ENCODE measurements at places on chromosomes 3 and 15.

DNA sequence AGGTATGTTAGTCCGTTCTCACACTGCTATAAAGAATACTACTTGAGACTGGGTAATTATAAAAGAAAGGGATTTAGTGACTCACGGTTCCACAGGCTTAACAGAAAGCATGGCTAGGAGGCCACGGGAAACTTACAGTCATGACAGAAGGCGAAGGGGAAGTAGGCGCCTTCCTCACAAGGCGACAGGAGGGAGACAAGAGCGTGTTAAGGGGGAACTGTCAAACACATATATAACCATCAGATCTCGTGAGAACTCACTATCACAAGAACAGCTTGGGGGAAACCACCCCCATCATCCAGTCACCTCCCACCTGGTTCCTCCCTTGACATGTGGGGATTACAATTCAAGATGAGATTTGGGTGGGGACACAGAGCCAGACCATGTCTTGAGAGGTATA, 30.4 kb downstream of the SPRED1 start:
- no peak for DNase-seq

- DNase-seq, result no peak
Measured at GRCh38 chr15:58179741-58180381, 41.7 kb downstream of the AQP9 start.

- DNase-seq, result no peak
Measured at GRCh38 chr15:41847981-41848380, 9.3 kb downstream of the PLA2G4B start.

DNA sequence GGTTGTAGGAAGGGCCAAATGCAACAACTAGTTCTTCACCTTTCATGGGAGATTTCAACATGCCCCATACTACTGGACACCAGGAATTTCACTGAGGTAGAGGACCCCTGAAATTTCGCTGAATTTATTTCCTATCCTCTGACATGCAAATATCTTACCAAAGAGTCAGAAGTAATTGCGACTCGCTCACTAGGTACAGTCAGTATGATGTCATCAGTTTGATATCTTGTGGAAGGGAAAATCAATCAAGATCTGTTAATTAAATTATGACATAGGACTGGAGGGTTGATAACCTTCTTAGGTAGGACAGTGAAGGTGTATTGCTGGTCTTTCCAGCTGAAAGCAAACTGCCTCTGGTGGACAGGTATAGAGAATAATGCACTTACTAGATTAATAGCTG, 74.9 kb upstream of the TNIK start:
- no peak for DNase-seq

DNA sequence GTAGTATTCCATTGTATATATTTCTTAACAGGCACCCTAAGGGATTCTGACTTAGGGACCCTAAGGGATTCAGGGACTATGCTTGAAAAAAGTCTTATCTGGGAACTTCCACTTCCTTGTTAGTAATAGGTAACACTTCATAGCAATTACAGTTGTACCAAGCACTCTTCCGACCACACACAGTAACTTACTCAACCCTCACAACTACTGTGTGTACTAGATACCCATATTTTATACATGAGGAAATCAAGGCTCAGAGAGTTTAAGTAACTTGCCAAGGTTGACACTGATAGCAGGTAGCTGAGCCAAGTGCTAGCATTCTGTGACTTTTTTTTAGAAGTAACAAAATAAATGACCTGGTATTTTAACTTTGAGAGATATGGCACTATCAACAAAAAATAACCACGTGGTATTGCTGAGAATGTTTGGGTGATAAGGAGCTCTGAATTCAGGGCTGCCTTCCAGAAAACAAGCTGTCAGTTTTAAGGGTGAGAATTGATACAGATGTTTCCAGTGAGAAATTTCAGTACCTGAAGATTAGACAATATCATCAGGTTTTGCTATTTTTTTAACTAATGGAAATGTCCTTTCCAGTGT, 210.3 kb upstream of the SUCLG2 start:
- DNase-seq, result no peak

DNA sequence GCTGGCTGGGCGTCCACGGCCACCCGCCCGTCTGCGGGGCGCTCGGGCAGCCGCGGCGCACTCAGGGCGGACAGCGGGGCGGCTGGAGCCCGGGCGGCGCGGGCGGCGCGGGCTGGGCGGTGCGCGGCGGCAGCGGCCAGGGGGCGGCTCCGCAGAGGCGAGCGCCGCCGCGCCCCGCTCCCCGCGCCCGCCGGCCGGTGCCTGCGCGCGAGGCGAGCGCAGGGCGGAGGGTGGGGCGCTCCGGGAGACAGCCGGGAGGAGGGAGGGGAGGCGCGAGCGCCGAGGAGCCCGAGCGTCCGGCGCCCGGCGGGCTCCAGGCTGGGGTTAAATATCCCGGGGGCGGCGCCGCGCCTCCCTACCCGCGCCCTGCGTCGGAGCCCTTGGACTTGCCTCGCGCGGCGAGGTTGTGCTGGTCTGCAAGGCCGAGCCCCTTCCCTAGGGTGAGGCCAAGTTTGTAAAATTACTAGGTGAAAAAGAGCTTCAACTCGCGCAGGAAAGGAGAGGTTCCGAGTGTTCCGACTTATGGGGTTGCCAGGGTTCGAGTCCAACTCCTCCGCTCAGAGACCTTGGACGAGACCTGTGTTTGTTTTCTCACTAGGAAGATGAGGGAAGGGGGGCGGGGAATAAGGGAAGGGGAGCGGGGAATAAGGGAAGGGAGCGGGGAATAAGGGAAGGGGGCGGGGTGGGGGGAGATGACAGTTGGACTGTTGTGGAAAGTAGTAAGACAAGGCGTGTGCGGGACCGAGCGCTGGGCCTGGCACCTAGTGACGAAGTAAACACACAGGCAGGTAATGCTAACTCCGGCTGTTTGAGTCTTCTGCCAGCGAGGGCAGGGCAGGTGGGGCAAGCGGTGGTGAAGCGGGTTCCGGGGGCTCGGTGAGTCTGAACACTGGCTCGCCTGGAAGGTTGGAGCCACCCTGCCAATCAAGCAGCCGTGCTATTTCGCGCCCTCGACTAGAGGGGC, at the start of gene TNFAIP8L3:
TSS of gene TNFAIP8L3 (minus strand) at position 301 of the 964 bp plus-strand sequence. CDS start 311 bp downstream, outside the sequence.
- no peak for DNase-seq

DNA sequence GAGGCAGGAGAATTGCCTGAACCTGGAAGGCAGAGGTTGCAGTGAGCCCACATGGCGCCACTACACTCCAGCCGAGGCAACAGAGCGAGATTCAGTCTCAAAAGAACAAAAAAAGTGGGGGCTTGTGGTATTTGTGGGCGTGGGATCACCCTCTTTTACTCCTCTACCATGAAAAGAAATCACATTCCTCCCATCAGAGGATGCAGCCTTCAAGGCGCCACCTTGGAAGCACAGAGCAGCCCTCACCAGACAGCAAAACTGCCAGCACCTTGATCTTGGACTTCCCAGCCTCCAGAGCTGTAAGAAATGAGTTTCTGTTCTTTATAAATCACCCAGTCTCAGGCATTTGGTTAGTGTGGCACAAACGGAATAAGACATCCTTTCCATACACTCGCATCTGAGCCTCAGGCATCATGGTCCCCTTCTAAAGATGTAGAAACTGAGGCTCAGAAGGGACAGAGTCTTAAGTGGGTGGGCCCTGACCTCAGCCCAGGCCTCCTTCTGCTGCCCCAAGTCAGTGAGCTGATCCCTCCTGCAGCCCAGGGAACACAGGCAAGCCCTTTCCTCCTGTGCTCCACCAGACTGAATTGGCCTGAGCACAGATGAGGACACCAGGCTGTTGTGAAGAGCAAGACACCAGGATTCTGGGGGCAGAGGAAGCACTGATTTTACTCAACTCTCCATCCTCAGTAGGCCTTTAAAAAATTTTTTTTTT, 201.7 kb upstream of the LINGO1 start:
- DNase-seq, result no peak

DNA sequence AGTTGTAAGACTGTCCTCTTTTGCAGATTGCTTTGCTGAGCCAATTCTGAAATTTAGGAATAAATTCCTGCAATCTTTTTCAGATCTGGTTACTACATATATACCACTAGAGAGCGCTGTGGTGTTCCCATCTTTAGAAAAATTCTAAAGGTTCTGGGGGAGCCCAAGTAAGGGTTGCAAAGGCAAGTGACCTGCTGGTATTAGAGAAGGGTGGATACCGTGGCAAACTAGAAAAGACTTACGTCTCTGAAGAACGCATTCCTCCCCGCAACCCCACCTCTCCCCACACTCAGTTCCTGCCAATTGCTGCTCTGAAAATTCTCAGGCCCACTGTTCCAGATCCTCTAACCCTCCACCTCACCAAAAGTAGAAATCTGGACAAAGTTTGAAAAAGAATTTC, 48.5 kb downstream of the EFHB start:
- peak; percentile 5 for DNase-seq

DNA sequence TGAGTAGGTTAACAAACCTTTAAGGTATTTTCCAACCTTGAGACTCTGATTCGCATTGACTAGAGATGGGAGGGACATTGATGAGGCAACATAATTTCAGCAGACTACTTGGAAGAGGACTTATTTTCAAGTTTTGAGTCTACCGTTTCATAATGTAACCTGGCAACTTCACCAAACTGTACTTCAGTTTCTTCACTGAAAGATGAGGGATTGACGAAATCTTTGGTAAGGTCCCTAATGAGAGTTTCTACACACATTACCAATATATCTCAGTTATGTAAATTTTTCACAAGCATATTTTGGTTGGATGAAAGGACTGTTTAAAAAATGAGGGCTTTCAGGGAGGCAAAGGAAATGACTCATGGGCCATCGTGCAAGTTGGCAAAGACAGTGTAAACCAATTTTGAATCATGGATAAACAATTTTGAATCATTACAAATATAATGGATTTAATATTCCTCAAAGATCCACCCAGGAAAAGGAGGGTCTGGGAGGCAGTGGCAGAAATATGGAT, 28.7 kb upstream of the SEMA6D start:
- DNase-seq, result no peak

DNA sequence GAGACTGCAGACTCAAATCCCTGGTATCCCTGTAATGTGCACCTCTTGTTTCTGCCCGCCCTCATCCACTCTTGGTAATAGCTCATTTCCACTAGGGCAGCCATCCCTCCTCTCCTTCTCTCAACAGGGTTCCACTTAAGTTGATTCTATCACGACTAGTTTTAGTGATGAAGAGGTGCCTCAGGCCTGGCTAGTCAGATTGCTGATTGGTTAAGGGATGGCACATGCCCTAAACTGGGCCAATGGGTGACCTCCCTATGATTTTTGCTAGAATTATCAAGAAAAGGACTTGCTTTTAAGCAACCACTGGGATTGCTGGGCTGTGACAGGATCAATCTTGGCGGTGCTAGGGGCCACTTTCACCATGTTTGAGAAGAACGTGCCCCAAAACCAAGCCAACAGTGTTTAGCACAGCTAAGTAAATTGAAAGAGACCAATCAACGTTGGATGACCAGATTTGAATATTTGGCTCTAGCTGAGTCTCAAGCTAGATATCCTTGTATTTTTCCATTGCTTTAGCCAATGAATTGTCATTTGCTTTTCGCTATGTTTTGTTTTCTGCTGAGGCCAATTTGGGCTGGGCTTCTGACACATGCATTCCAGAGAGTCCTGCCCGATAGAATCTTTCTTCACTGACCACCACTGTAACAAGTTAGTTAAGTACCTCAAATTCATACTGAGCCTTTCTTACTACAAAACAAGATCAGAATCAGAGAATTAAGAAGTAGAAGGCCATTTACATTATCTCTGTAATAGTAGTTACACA, 131.0 kb downstream of the PDZRN3 start:
- DNase-seq, result no peak

DNA sequence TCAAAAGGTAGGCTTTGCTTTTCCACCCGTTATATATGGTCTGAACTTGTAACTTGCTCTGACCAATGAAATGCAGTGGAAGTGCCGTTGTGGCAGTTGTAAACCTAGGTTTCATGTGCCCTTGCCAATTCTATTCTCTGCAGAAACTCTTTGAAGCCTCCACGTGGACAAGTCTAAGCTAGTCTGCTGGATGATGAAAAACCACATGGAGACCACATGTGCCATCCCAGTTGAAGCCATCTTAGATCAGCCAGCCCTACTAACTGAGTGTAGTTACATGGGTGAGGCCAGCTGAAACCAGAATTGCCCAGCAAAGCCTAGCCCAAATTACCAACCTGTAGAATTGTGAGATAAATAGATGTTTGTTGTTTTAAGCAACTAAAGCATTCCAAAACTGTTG, 183.7 kb upstream of the KCNH8 start:
- no peak for DNase-seq

GRCh38 chr3:187150599-187150998, 11.3 kb upstream of the RPL39L start:
- DNase-seq, result peak; percentile 80

GRCh38 chr3:184567946-184568559, 6.5 kb downstream of the EPHB3 start:
- DNase-seq, result no peak

DNA sequence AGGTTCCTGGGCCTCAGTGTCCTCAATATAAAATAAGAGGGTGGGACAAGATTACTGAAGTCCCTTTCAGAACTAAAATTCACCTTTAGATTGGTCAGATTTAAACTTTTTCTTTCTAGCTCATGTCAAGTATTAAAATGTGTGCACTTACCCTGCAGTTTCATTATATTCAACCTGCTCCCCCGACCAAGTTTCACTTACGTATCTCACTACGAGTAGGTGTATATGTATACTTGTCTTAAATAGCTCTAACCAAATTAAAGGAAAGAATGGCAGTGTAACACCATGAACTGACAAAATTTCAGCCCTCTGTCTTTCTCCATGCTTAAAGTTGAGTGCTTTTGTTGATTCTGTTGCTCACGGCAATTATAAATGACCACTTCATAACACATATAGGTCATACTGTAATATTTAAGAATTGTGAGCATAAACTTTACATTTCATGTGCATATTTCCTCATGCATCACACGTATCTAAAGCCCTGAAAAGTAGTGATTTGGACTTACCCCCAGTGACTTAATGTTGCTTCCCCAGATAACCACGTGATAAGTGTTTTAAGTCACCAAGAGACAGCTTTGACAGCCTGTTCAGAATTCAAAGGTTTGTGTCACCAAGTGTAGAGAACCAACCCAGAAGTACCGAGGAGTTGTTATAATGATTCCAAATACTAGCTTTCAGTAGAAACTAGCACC, 70.0 kb downstream of the PGPEP1L start:
- DNase-seq, result no peak

DNA sequence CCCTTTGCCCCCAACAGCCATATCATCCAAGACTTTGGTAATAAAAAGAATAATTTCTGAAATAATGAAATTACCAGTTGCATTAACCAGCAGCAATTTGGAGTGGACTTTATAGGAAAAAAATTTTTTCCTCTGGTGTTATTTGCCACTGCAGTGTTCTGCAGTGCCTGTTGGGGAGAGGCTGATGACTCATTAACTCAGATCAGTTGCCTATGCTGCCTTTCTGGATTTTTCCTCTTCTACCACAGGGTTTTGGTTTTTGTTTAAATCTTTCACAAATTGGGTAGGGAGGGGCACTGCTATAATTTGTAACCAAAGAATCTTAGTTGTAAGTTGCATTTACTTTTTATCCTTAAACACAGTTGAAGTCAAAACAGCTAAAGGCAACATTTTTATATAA, 22.7 kb downstream of the ATP6V1A start:
- DNase-seq, result no peak

All from activated CD4-positive, alpha-beta T cell treated with anti-CD3 and anti-CD28 coated beads, Interleukin-2, amount 50 U/mL, for 48 hours (primary cell).